ENCODE measurements at places on chromosomes 4 and X.

DNA sequence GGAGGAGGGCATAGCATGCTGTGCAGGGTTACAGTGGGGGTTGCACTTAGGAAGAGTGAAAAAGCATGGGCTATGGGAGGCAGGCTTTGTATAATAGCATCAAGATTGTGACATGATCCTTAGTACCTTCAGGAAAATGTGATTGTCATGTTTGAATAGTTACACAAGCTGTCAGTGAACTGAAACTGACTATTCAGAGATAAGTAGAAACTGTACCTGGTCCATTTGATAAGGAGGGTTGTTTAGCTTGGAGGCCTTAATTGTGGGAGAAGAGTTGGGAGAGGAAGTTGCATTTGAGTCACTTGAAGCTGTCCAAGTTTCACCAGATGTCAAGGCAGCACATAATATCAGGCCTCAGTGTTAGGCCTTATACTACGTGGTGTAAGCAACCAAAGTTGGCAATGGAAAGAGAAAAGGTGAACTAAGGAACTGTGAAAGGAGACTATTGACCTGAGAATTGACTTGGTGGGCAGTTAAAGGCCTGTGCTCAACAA lies 85.0 kb downstream of the TEX13C start:
- DNase-seq, result no peak

DNA sequence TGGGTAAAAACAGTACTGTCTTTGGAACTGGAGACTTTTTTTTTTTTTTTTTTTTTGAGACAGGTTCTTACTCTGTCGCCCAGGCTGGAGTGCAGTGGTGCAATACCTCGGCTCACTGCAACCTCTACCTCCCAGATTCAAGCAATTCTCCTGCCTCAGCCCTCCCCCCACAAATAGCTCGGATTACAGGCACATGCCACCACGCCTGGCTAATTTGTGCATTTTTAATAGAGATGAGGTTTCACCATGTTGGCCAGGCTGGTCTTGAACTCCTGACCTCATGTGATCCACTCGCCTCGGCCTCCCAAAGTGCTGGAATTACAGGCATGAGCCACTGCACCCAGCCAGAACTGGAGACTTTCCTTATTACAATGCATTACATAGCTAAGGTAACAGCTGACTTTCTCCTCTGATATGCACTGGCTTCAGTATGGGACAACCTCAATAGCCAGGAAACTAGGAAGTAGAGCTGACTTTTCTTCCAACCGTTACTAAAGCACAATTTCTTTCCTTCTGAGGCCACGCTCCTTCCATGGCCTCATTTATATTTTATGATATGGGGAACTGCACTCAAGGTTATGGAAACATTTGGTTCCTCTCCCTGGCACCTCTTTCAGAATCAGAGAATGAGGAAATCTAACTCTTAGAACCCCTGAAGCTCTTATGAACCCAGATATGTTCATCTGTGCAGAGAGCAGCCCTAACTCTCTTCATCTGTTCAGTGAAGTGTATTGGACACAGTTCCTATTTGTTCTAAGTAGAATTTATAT lies 53.5 kb upstream of the FAM9B start:
- DNase-seq, result no peak

- no peak for DNase-seq
Measured at GRCh38 chr4:123588631-123589241, 192.1 kb downstream of the SPRY1 start.

DNA sequence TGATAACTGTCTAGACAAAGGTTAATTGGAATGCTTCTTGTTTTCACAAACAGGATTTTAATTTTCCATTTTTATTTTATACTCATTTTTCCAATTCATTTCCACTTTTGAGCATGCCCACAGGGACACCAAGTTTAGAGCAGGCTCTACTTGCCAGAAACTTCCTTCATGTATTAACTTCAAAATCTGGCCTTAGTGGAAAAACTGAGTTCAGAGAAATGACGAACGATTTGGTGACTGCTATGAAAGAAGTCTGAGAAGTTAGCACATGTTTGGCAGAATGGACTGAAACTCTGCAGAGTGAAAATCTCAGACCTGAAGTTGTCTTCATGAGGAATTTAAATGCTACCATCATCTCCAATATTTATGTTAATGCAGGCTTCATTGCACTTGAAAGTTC lies 214.1 kb downstream of the THOC2 start:
- DNase-seq, result no peak

DNA sequence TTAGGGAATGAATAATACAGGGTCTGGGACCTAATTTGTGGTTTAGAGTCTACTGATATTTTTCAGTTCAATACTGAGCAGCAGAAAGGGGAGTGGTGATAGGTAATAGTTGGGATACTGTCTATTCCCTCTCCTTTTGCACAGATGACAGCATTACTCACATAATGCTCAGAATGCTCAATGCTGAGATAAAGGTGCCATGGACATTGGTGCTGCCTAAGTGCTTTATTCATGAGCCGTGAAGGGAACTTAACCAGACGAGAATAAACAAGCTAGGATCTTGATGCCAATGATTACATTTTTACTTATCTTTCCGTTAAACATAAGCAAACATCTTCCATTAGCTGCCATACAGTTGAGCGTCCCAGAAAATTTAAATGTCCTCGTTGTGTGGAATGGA lies 75.6 kb downstream of the STK32B start:
- no peak for DNase-seq

- no peak for DNase-seq
Measured at GRCh38 chr4:116005037-116005805, 891.8 kb upstream of the NDST4 start.

DNA sequence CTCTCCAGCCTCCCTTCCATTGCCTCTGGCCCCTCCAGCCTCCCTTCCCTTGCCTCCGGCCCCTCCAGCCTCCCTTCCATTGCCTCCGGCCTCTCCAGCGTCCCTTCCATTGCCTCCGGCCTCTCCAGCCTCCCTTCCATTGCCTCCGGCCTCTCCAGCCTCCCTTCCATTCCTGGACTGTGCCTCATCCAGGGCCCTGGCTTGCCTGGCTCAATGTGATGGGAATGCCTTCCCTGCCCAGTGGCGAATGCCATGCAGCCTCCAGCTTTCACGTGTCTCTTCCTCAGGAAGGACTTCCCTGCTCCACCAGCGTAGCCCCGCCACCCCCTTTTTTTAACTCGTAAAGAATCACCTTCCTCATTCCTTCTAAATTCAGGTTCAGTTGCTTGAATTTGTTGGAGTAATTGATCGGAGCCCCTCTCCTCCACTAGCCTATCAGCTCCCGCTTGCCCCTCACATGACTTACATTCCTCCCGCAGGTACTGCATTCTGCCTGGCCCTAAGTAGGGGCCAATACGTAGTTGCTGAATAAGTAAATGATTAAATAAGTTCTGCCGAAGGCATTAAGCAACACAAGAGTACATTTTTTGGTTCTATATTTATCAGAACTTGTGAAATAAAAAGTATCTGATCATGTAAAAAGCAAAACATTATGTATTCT lies 30.3 kb downstream of the SORBS2 start:
- DNase-seq, result no peak

DNA sequence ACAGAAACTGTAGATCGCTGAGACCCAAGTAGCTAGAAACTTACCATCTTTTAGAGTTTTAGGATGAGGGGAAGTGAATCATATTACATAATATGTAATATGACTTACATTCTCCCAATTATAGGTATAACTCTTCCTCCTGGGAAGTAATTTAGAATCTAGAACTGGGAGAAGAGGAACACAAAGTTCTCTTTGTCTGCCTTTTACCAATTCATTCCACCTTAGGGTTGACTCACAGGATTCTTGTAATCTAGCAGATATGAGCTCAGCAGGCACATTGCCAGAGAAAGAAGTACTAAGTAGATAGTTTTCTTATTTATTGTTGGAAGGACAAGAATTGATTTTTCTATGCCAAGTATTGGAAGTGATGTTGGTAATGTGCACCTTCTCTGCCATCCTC lies 58.0 kb upstream of the CCSER1 start:
- no peak for DNase-seq

- DNase-seq, result no peak
Measured at GRCh38 chrX:79138658-79139241, 5.7 kb upstream of the GPR174 start.

DNA sequence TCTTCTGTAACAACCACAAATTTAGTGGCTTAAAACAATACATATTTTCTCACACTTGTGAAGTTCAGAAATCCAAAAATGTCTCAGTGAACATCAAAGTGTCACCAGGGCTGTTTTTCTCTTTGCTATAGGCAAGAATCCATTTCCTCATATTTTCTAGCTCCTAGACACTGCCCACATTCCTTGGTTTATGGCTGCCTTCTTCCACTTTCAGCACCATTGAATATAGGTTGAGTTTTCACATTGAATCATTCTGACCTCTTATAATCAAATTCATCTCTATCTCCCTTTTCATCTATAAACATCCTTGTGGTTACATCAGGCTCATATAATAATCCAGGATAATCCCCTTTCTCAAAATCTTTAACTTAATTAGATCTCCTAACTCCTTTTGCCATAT lies 37.0 kb upstream of the TACR3 start:
- DNase-seq, result no peak

- no peak for DNase-seq
Measured at GRCh38 chrX:53732797-53733196, 46.3 kb upstream of the HUWE1 start.

GRCh38 chr4:77481856-77482255 lies 123.8 kb upstream of the CXCL13 start:
- no peak for DNase-seq

DNA sequence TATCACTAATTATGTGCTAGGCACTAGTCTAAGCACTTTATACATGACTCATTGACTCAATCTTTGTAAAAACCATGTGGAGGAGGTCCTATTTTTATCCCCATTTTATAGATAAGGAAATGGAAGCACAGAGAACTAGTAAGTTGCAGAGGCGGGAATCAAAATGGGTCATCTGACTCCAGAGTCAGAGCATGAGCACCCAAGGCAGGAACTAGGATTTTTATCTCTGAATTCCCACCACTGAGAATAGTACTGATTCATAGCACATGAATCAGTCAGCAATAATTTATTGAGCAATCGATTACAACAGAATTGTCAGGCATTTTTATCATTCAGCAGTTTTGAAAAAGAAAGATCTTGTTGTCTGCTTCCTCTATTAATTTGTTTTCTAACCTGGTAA lies 19.3 kb downstream of the SCARB2 start:
- no peak for DNase-seq

- no peak for DNase-seq
Measured at GRCh38 chr4:181821039-181822004, 421.9 kb upstream of the TENM3 start.

DNA sequence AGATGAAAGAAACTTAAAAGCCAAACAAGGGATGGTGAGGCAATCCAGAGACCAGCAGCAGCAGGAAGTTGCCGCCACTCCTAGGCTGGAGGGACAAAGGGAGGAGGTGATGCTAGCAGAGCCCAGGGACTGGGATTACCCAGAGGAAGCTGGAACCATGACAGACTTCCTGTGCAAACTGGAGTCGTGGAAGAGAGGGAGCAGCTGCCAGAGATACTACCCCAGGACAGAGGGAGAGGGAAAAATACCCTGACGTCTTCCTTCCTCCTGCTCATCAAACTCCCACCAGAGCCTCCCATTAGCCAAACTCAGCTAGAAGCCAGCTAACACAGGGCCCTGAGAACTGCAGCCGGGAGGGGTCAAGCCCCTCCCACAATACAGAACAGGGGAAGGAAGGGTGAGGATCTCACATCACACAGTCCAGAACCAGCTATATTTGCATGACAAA lies 101.2 kb upstream of the KLF3 start:
- DNase-seq, result no peak

DNA sequence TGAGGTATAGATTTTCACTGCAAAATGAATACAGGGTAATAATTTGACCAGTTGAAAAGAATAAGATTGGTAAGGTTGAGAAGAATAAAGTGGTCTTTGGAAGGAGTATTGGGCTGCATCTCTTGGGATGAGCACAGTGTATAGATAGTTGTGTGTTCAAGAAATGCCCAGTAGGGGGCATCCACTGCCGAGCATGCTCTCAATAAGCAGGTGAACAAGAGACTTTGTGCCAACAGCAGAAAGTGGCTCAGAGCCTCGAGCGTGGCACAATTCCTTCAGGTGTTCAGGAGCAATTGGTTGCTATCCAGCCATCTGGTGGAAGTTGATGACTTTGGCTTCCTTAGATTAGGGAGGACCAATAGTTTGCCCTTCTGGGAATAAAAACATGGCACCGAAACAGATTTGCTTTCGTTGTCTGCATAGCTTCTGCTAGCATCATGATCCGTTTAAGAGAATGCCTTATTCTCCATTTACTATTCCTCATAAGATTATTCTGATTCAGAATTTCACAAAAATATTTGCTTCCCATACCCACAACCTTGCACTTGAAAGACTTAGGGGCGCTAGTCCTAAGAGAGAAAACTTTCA lies 258.1 kb upstream of the NEIL3 start:
- DNase-seq, result no peak

DNA sequence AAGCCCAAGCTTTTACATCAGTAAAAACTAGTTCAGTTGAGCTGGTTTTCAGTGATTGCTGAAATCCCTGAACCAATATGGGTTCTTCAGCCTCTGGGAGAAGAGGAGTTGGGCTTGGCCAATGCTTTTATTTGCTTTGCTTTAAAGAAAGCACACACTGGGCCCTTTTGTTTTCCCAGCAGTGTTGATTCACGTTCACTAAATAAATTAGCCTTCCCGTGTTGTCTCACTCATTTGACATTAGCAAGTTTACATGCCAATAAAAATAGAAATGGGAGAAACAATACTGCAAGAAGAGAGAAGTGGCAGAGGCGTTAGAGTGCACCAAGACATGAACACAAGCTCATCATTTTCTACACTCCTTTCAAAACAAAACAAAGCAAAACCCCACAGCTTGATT lies 136.2 kb downstream of the SHROOM3 start:
- no peak for DNase-seq

DNA sequence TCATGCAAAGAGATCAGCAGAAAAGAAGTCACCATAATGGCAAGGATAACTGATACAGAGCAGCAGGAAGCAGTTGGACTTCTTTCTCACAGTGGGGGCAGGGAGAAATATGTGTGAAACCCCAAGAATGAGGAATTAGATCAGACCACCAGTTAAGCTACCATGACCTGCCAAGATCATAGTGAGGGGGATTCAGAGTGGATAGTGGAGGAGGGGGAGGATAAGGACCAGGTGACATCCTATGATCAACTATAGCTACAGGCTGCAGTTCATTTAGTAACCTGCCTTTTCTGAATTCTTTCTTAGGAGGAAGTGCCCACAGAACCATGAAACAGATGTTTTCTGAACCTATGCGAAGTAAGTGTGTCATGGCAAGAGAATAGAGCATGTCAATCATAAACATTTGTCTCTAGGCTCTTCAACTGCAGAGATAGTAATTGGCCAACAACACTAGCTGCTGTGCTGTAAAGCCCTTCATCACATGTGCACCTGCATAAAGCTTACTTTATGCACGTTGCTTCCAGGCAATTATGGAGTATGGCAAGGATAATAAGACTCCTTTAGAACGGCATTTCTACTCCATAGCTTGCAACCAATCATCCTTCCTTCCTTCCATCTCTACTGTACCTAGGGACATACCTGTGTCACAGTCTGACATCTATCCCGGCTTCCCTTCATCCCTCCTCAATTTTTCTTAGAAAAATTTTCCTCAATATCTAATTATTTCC lies 329.7 kb downstream of the EPHA5 start:
- DNase-seq, result no peak

GRCh38 chr4:76738086-76738931 lies 159.6 kb downstream of the SOWAHB start:
- DNase-seq, result no peak

Data from vagina (tissue), 2 donors.